ENCODE measurements at places on chromosomes 13 and 19. TPM values are rescaled to one million over a fixed set of nuclear protein-coding genes. Genes with fewer than 3 reads are reported as not detected.

DNA sequence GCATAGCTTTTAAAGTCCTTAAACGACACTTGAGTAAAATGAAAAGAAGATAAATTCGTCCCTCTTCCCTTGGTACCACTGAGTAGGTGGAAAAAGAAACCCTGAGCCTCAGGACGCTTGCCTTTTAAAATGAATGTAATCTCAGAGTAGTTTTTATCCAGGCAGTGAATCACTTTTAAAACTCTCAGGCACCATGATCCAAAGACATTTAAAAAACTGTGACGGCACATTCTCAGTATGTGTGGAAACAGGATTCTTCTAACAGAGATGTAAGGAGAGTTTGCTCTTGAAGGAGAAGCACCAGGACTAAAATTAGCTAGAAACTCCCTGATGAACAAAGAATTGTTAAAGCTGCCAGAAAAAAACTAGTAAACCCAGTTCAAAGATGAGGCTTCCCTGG, 105.7 kb upstream of the SLC15A1 start:
- DNase-seq: no peak

Gene C19orf67
- total RNA-seq: not detected

Gene KLK3
- total RNA-seq: not detected

Gene FGF22
- not detected for total RNA-seq

DNA sequence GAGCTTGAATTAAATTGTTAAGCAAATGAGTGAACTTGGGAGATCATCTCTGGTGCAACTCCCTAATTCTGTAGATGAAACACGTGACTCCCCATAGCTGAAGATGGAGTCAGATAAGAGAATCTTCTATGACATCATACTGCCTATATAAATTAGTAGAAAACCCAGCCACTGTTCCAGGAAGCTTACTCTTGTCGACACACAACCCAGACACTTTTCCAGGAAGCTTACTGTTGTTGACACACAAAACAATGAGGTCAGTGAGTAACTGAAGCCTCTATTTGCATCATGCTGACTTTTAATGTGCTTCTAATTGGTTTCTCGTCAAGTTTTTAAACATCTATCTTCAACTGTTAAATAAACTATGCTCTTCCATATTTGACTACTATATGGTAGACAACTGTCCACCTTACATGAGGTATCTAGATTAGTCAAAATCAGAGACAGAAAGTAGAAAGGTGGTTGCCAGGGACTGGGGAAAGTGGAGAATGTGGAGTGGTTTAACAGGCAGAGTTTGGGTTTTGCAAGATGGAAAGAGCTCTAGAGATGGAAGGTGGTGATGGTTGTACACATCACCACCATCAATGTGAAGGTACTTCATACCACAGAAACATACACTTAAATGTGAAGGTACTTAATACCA, 168.2 kb downstream of the FGF14 start:
- DNase-seq: no peak

Gene VMAC
- 7.1 TPM for total RNA-seq

DNA sequence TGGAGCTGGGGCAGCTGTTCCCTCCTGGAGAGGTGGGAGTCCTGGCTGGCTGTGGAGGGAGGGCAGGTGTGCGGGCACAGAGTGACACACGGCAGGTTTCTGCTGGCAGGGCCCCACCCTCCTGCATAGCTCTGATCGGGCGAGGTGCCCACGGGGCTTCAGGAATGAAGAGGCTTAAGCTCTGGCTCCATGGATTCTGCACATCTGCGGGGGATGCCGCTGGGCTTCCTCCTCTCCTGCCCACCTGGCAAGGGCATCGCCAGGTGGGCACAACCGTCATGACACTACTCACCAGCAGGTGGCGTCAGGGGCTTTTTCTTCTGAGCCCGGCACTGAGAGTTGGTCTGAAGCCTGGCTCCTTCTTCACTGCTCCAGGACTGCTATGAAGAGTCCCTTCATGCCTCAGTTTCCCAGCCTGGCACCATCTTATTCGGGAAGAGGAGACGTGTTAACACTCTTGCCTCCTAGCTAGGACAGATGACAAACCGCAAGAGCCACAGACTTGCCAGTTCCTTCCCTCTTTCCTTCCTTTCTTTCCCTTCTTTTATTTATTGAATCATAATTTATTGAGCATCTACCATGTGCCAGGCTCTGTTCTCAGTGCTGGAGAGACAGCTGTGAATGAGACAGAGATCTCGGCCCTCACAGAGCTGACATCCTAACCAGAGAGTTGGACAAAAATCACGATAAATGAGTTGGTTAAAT, 15.2 kb upstream of the PAK4 start:
- peak; percentile 42 for DNase-seq

- peak; percentile 68 for DNase-seq
These were observed 73.0 kb upstream of the MAB21L1 start for GRCh38 chr13:35549481-35549880.

Gene RNF17
- not detected for total RNA-seq

GRCh38 chr19:10450853-10451609, 30.7 kb downstream of the PDE4A start:
- no peak for DNase-seq

All from PC-9 (cell line).